Left kidney (tissue), 8 donors: ENCODE measurements at places on chromosomes 1 and 21. TPM values are rescaled to one million over a fixed set of nuclear protein-coding genes. Genes with fewer than 3 reads are reported as not detected.

DNA sequence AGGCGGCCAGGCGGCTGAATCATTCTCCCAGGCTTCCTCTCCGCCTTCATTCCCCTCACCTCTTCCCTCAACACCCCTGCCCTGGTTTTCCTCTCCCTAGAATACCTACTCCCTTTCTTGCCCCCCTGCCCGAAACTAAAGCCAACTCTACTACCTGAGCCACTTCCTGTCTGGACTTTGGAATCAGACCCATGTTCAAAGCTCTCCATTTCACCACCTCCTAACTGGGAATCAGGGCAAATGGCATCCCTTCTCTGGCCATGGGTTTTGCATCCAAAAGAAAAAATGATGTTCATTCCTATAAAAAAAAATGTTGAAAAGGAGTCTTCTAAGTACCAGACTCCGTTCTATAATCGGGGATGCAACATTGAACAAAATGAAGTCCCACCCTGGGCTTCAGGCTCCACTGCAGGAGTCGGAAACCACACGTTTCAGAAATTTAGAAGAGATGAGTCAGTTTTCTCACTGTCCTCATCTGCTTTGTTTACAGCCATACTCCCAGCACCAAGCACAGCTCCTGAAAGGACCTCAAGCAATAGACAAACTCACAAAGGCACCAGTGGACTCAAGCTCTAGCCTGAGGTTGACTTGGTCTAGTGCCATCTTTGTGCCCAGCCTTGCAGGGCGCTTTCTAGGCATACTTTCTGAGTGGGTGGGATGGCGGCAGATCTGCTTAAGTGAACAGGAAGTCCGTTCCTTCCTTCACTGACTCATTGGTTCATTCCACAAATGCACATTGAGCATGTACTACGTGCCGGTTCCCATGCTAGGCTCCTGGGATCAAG, 176.2 kb downstream of the IGSF21 start:
- DNase-seq, result no peak

- DNase-seq, result no peak
Measured at GRCh38 chr1:17348593-17349234, 23.3 kb upstream of the PADI6 start.

ZZZ3 gene
- polyA plus RNA-seq, result 73.0 TPM

GNG4 gene
- polyA plus RNA-seq, result 5.2 TPM

PRKAA2 gene
- 22.5 TPM for polyA plus RNA-seq
